ENCODE measurements at places on chromosomes 7 and 10. TPM values are rescaled to one million over a fixed set of nuclear protein-coding genes. Genes with fewer than 3 reads are reported as not detected.

GRCh38 chr7:103068414-103069403 is 5.9 kb downstream of the FBXL13 start:
- H3K27ac ChIP-seq: no peak overlapping the region
- peaks cover 5% of the 10 kb centered on the region for H3K4me1 ChIP-seq
- H3K4me3 ChIP-seq: no peak overlapping the region
- no peaks in the 10 kb centered on the region for H3K27me3 ChIP-seq

DNA sequence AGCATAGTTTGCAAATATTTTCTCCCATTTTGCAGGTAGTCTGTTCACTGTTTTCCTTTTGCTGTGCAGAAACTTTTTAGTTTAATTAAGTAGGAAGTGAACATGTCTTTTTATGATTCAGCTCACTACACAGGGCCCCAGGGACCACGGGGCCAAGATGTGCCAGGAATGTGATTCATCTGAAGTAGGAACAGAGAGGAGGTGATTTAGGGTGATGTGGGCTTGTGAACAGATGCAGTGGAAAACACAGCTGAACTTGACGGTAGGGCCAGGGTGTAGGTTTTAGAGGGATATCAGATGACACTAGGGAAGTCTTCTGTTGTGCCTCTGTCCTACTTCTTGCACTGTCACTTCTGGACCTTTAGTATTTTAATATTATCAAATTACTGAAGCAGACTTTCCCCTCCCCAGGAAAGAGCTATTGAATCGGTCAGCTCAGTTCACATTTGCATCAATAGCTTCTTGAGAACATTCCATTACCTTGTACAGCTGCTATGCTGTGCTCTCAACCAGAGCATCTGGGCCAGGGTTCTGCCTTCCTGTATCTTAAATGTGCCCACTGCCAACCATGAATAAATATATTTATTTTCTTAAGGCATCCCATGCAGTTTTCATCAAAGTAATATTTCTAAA is 96.9 kb downstream of the OSBPL3 start:
- peaks cover 40% of the 10 kb centered on the region for H3K4me1 ChIP-seq
- H3K4me3 ChIP-seq: no peak overlapping the region
- H3K27ac ChIP-seq: no peak overlapping the region
- no peaks in the 10 kb centered on the region for H3K27me3 ChIP-seq
- no peaks in the 10 kb centered on the region for H3K36me3 ChIP-seq

GPRIN2 gene
- 1.4 TPM for total RNA-seq

KLF14 gene
- total RNA-seq: not detected

Measured in neural crest cell (in vitro differentiated cells).